ENCODE measurements at places on chromosomes 11 and 22. TPM values are rescaled to one million over a fixed set of nuclear protein-coding genes. Genes with fewer than 3 reads are reported as not detected.

Gene ANO9
- total RNA-seq = 10.7 TPM

Gene SCARF2
- 12.0 TPM for total RNA-seq

Gene OR10V1
- total RNA-seq = not detected

Gene IL17REL
- total RNA-seq = 0.17 TPM

Gene MS4A4A
- not detected for total RNA-seq

Gene MMP3
- total RNA-seq = not detected

Gene PGA3
- total RNA-seq = not detected

Gene C11orf86
- total RNA-seq = not detected

Gene ROBO4
- 692 TPM for total RNA-seq

Gene USP28
- total RNA-seq = 53.2 TPM

Gene MEN1
- total RNA-seq = 38.7 TPM
